ENCODE measurements at places on chromosomes 5 and 9.

- DNase-seq: no peak
Measured at GRCh38 chr5:80054682-80055081, 19.5 kb downstream of the THBS4 start.

GRCh38 chr9:107039542-107039941 lies 176.6 kb downstream of the ZNF462 start:
- no peak for DNase-seq

- no peak for DNase-seq
Measured at GRCh38 chr9:70044490-70045307, 1.1 kb downstream of the MAMDC2 start.

DNA sequence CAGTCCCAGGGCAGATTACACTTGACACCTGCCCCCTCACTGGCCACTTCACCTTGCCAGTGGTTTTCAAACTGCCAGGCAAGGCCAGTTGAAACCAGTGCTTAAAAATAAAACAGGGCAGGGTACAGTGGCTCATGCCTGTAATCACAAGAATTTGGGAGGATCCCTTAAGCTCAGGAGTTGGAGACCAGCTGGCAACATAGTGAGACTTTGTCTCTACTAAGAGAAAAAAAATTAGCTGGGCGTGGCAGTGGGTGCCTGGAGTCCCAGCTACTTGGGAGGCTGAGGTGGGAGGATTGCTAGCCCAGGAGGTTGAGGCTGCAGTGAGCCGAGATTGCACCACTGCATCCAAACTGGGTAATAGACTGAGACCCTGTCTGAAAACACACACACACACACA lies 58.1 kb downstream of the ROPN1L start:
- no peak for DNase-seq

GRCh38 chr5:37121465-37121864 lies 127.7 kb downstream of the CPLANE1 start:
- DNase-seq: no peak

GRCh38 chr9:31302620-31303418 lies 1081.6 kb upstream of the ACO1 start:
- DNase-seq: no peak

All from Jurkat, Clone E6-1 (cell line).